T-helper 2 cell (primary cell): ENCODE measurements at places on chromosomes 12 and 14.

GRCh38 chr12:93645702-93646101, 31.5 kb upstream of the CRADD start:
- no peak for DNase-seq

DNA sequence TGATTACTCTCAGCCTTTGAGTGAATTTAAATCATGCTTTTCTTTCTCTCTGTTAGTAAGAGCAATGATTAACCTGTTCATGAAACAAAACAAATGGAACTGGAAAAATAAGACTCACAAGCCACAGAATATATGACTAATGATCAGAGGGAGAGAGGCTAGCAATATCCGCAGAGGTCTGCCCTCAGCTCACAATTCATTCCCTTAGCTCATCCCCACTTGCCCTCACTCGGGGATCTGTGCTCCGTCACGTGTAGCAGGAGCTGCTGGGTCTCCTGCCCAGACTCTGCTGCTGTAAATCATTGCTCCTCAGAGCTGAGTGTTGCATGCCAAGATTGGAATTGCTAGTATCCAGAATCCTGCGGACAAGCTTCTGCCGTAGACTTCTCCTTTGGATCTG, 53.1 kb upstream of the GNG2 start:
- DNase-seq, result no peak

GRCh38 chr14:49212721-49213120, 373.5 kb downstream of the RPS29 start:
- DNase-seq, result no peak

DNA sequence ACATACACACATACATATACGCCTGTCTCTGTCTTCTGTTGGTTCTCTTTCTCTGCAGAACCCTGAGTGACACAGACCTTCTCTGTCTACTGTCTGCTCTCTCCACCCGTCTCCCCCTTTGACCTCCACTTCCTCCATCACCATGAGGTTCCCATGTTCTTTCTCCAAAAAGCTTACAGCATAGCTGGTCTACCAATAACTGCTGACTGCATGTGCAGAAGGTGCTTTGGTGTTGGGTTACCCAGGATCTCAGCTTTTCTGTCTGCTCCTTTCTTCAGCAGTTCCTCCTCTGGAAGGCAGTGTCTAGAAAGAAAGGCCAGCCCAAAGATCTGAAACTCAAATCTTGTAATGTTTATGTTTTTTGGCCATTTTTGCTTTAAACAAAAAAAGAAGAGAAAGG, 125.6 kb downstream of the SMOC1 start:
- no peak for DNase-seq

DNA sequence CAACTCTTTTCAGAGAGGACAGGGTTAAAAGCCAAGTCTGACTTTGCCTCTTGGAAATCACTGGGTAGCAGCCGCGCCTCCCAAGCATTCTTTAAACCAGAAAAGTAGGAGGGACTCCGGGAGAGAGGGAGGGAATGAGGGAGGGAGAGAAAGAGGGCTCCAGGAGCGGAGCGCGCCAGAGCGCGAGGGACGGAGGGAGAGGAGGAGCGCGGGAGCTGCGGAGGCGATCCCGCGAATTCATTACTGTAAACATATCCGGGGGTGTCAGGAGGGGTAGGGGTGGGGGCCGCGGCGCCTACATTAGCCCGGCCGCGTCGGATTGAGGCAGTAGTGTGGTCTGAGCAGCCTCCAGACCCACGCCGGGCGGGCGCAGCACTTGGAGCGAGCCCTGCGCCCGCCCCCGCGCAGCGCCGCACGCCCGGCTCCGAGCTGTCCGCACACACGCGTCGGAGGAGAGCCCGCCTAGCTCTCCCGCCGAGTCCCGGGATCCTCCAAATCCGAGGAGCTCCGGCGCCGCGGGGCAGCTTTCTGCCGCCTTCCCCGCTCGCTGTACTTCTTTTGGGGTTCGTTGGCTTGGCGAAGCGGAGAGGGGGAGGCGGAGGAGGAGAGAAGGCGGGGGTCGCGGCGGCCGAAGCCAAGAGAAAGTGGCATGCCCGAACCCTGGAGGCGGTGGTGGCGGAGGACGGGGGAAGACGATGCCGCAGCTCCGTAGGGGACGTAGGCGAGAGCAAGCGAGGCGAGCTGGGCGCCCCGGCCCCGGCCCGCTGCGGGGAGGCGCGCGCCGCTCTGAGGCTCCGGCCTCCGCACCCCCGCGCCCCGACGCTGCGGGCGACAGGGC, 3.3 kb downstream of the FLRT2 start:
- DNase-seq, result no peak
